ENCODE measurements at places on chromosomes 6 and 20. TPM values are rescaled to one million over a fixed set of nuclear protein-coding genes. Genes with fewer than 3 reads are reported as not detected.

DNA sequence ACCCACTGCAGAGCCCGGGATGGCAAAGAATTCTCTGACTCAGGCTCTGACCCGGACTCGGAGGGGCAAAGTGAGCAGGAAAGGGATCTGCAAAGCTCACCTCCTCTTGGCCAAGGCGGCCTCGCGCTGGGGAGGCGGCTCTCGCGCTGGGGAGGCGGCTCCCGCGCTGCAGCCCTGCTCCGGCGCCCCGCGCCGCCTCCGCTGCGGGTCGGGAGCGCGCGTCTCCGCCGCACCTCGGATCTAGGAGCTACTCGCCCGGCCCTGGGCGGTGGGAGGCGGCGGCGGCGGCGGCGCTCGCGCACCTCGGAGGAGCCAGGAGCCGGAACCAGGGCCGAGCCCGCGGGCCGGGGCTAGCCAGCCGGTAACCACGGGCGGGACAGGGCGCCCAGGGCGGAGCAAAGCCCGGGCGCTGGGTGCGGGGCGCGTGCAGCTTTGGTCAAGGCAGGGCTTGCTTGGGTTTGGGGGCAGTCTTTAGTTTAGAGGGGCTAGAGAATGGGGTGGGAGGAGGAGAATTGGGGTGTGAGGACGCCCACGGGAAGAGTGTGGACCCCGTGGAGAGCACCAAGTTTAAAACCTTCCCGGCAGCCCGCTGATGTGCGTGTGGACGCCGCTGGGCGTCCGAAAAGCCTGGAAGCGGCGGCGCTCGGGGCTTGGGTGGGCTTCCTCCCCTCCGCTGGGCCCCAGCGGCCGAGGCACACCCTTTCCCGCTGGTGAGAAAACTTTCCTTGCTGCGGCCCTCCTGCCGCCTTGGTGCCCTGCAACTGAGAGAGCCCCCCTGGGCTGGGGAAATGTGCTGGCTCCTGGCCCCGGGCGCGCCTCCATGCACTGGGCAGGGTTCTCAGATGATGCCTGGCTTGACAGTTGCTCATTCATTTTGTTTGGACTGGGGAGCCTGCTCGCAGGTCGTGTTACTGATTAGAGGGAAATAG, at the start of gene MRAP2:
Gene MRAP2 (plus strand): TSS at position 250 of the 929 bp plus-strand sequence. CDS start 21,547 bp downstream, outside the sequence.
- DNase-seq: peak; percentile 66

- no peak for DNase-seq
Observed at GRCh38 chr20:51533291-51534172, 9.0 kb downstream of the NFATC2 start.

The PMEPA1 gene
- 3.4 TPM for total RNA-seq

The GRIK2 gene
- not detected for total RNA-seq

The SLC17A2 gene
- total RNA-seq: not detected

All from MG63 (cell line).